BJ (cell line): ENCODE measurements at places on chromosomes 4 and X. TPM values are rescaled to one million over a fixed set of nuclear protein-coding genes. Genes with fewer than 3 reads are reported as not detected.

Gene PPBP
- polyA plus RNA-seq, result not detected in 2 replicates

Gene HSFX1
- 0.12 and 0.25 TPM in 2 replicates for polyA plus RNA-seq

- no peak for DNase-seq
Observed at GRCh38 chrX:120251471-120252011, 929 bp downstream of the ZBTB33 start.

Gene DBET
- polyA plus RNA-seq, result not detected in 2 replicates

DNA sequence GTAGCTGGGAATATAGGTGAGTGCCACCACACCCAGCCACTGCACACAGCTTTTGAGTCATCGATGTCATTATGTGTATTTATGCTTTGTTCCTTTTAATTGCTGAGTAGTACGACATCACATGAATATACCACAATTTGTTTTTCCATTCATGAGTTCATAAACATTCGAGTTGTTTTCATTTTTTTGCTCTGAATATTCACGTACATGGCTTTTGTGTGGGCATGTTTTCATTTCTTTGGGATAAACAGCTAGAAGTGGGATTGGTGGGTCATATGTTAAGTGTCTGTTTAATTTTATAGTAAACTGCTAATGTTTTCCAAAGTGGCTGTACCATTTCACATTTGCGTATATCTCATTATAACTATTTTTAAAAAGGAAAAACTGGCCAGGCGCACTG, 45.1 kb upstream of the KDR start:
- no peak for DNase-seq

GRCh38 chrX:154002215-154002719, 17.4 kb downstream of the IRAK1 start:
- DNase-seq, result no peak

GRCh38 chr4:109945056-109945455, 32.4 kb downstream of the EGF start:
- no peak for DNase-seq

GRCh38 chr4:146369446-146369845, 152.3 kb downstream of the SLC10A7 start:
- DNase-seq, result no peak

GRCh38 chr4:159010563-159011260, 92.2 kb upstream of the RAPGEF2 start:
- peak; percentile 74 for DNase-seq

DNA sequence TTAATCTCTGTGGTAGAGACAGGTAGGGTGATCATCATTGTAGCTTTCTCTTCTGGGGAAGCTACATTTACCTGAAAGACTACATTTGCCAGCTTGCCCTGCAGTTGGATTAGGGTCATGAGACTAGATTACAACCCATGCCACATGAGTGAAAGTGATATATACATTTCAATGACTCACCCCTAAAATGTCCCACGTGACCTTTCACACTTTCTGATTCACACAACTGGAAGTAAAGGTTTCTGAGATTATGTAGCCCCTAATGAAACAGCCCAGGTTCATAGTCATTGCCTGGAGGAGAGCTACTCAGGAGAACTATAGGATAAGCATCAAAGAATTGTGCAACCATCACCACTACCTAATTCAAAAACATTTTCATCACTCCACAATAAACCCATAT, 17.8 kb downstream of the PDCL2 start:
- no peak for DNase-seq

- DNase-seq, result no peak
Observed at GRCh38 chr4:7571701-7572100, 137.0 kb upstream of the PSAPL1 start.

Gene GATA1
- polyA plus RNA-seq, result not detected in 2 replicates

DNA sequence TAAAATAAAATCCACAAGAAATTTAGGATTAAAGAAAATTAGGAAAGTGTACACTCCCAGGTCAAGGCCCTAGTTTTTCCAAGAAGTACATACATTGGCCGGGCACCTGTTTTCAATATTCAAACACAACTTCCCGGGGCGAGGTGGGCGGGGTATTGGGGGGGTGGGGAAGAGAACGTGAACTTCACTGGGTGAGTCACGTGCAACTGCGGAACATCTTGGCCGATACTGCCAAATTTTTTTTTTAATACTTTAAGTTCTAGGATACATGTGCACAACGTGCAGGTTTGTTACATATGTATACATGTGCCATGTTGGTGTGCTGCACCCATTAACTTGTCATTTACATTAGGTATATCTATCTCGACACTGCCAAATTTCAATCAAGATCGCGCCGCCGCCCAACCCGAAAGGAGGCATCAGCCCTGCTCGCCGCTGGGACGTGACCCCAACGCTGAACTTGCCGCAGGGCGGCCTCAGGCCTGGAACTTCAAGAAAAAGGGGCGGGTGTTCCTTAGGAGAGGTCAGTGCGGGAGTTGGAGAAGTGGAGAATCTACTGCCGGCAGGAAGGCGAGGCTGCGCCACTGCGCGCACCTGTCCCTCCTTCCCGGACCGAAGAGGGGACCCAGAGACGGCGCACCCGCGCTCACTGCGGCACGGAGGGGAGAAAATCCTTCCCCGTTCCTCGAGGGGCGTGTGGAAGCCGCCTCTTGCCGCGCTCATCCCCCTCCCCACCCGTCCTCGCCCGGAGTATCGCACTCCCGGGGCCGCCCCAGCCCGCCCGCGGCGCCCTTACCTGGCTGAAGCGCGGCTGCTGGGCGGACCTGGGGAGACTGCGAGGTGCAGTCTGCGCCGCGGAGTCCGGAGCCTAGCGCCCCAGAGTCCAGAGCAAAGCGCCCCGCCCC, at the start of gene TEC:
TSS of gene TEC (minus strand) at position 883 of the 905 bp plus-strand sequence. CDS start 41,224 bp downstream, outside the sequence.
- no peak for DNase-seq

Gene SPANXC
- polyA plus RNA-seq, result not detected in 2 replicates

GRCh38 chrX:40863671-40864070, 128.3 kb upstream of the MED14 start:
- no peak for DNase-seq

Gene CENPE
- polyA plus RNA-seq, result 2.4 and 4.3 TPM in 2 replicates

GRCh38 chr4:65999518-65999871, 329.2 kb upstream of the EPHA5 start:
- no peak for DNase-seq

Gene CENPVL2
- polyA plus RNA-seq, result not detected in 2 replicates

DNA sequence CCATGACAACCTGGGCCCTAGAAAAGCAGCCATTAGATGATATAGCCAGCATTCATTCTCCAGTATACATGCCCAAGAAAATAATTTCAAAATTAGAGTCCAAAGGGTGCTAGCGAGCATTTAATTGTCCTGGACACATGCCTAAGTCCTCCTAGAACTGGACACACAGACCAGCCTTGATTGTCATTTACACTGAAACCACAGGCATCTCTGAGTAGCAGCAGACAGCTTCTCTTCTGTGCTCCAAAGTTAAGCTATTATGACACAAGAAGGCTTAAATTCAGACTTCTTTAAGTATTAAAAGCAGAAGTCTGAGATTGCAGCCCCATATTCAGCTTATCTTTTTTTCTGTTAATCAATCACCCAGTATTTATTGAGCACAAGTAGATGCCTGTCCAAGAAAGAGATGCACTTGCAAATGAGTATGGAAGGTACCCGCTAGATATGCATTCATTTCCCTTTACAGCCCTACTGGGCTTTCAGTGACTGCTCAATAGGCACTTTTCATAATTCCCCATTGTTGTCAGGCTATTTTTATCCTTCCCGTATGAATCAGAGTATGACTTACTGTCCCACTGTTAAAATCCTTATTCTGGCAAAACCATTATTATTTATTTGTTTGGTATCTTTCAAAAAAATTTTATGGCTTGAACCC, 374.1 kb downstream of the FBXW7 start:
- DNase-seq, result no peak

GRCh38 chr4:15506464-15506863, 36.8 kb downstream of the CC2D2A start:
- DNase-seq, result peak; percentile 38

DNA sequence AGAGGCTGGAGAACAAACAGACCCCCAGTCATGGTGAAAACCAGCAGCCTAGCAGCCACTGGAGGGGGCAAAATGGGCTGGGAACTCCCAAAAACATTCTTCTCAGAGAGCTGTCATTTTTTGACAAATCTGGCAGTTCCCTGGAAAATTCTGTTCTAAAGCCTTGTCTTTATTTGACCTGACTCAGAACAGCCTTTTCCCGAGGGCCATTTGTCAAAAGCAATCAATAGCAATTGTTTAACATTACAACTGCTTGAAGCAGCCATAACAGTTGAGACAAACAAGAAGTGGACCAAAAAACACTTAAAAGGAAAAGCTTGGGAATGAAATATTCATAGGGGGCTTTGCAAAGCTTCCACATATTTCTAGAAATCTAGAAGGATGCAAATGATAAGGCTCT, 39.6 kb downstream of the SOWAHB start:
- no peak for DNase-seq

- DNase-seq, result peak; percentile 57
Observed at GRCh38 chr4:17103231-17103630, 204.8 kb upstream of the LDB2 start.

GRCh38 chrX:42602566-42602965, 175.4 kb downstream of the PPP1R2C start:
- DNase-seq, result no peak

GRCh38 chr4:158255727-158256324, 45.5 kb downstream of the TMEM144 start:
- DNase-seq, result no peak

DNA sequence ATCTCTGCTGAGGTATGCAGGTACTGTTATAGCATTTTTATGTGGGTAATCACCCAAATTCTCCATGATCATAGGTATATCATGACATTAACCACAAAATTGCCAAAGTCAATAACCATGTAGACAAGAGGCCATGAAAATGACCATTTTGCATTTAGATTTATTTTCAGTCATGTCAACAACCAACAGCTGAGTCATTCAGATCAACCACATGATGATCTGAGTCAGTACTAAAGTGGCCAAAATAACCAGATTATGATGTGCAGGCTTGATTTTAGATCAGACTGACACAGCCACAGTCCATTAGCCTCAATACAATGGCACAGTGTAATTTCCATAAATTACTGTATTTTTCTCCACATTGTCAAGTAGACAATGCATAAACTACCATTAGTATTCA, 240.5 kb downstream of the GRIA3 start:
- peak; percentile 26 for DNase-seq

Gene F11
- polyA plus RNA-seq, result not detected in 2 replicates

Gene SGCB
- 23.3 and 38.2 TPM in 2 replicates for polyA plus RNA-seq

- DNase-seq, result no peak
Observed at GRCh38 chrX:37677765-37678164, 7.8 kb upstream of the XK start.

GRCh38 chr4:156575430-156576073, 396.0 kb downstream of the PDGFC start:
- no peak for DNase-seq

Gene HELT
- not detected in 2 replicates for polyA plus RNA-seq

DNA sequence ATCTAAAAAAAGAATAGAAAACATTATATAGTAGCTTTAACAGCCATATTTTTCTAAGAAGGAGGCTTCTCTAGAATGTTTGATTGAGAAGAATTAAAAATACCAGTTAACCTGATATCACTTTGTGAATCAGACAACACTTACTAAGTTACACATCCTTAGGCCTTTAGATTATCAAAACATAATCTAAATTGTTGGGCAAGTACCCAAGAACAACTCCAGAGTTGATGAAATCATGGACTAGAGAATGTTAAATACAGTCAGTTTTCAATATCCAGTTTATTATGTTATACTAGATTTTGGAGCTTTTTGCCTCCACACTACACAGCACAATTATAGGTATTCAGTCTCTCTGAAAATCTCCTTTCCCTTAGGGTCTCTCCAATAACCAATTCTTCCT, 39.6 kb downstream of the ARL13A start:
- DNase-seq, result no peak

DNA sequence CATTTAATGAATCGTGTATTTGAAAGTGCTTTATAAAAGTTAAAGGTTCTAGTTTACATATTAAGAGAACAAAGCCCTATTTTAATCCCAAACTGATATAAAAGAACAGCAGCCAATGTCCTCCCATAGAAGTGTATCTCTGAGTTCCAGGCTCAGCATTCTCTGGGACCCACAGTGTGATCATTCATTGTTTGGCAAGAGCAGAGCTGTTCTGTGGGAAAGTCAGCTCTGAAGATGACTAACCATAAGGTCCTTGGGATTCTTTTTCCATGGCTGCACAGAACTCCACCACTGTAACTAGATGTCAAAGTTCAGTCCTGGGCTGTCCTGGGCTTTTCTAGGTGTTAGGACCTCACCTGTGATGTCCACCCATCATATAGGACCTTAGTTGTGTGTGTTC, 157.0 kb upstream of the TLL1 start:
- DNase-seq, result no peak

- DNase-seq, result no peak
Observed at GRCh38 chr4:56342746-56343145, 44.5 kb downstream of the AASDH start.

DNA sequence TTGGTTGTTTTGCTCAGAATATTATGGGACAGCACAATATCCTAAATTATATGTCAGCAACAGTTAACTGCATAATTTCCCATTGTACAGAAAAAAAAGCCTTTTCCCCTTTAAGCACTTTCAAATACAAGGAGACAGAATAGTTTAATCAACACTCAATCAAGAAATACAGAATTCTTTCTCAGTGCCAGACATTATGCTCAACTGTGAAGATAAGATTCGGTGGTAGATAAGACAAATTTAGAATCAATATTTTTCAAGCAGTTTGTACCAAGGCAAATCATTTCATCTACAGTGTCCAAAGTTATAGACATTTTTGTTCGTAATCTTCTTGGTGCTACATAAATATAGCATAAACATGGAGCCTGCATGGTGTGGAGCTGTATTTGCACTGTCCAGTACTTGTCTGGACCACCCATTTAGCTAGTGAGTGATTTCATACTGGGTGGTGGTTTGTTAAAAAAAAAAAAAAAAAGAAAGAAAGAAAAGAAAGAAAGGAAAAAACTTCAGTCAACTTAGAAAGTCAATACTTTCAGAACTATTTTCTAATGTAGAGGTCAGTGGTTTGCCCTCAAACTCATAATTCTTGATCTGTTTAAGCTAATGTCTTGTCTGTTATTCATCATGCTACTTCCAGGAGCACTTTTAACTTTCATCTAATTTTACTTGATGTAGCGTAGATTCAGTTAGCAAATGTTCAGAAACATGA, 522.9 kb downstream of the FAT4 start:
- no peak for DNase-seq

GRCh38 chr4:13355111-13355880, 128.8 kb downstream of the RAB28 start:
- no peak for DNase-seq

- no peak for DNase-seq
Observed at GRCh38 chr4:147864607-147865006, 132.7 kb downstream of the ARHGAP10 start.

Gene CTAG1B
- not detected in 2 replicates for polyA plus RNA-seq

Gene USP26
- not detected in 2 replicates for polyA plus RNA-seq

Gene RELL1
- polyA plus RNA-seq, result 6.5 and 8.1 TPM in 2 replicates

Gene MAGEB17
- not detected in 2 replicates for polyA plus RNA-seq

GRCh38 chr4:30721185-30722091, 1.3 kb downstream of the PCDH7 start:
- DNase-seq, result no peak

- DNase-seq, result no peak
Observed at GRCh38 chrX:32448320-32448719, 763.0 kb downstream of the DMD start.

- no peak for DNase-seq
Observed at GRCh38 chr4:5796976-5797375, 86.0 kb downstream of the EVC start.
